OCI-LY7 (cell line): ENCODE measurements at places on chromosomes 2 and 18. TPM values are rescaled to one million over a fixed set of nuclear protein-coding genes. Genes with fewer than 3 reads are reported as not detected.

DNA sequence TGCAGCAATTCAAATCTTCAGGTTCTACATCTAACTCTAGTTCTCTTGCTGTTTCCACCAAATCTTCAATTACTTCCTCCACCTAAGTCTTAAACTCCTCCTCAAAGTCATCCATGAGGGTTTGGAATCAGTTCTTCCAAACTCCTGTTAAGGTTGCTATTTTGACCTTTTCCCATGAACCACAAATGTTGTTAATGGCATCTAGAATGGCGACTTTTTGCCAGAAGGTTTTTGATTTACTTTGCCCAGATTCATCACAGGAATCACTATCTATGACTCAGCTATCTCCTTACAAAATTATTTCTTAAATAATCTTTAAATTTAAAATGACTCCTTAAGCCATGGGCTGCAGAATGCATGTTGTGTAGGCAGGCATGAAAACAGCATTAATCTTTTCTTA lies 368.9 kb upstream of the TNP1 start:
- no peak for DNase-seq

DNA sequence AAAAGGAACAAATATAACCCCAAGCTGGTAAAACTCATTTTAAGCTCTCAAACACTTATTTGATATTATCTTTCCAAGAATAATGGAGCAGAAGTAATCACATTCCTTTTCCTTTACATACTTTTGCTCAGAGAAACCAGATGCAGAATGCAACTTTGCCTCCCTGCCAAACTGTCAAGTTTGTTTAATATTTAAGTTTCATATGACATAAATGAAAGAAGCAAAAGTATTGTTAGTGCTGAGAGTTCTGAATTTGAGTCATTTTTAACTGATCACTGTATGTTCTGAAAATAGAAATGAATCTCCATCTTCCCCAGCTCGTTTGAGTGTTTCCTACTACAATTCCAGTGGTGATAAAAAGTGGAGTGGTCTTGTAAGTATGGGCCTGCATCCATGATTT lies 423.4 kb downstream of the PID1 start:
- no peak for DNase-seq

The FSHR gene
- total RNA-seq = not detected in 2 replicates

GRCh38 chr18:48138660-48139430 lies 208.4 kb upstream of the SMAD2 start:
- no peak for DNase-seq

The TRAF3IP1 gene
- total RNA-seq = 12.8 and 13.8 TPM in 2 replicates

The FSIP2 gene
- total RNA-seq = 0.19 TPM in 1 of 2 replicates, not detected in the other

DNA sequence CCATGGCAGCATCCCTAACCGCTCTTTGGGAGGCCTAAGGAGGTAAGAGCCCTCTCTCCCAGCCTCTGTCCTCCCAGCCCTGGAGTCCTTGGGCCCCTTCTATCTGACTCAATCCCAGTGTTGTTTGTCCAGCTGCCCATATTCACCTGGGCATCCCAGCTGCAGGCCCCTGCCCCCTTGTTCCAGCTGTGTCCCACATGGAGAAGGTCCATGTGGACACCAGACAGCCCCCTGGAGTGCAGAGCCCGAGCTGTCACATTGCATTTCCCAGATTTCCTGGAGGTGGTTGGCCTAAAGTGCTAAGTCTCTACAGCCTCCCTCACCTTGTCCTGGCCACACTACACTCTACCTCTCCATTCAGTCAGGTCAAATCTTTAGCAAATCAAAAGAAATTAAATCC lies 42.5 kb downstream of the PSD4 start:
- no peak for DNase-seq

- DNase-seq = no peak
These were observed 25.6 kb upstream of the ITGB6 start for GRCh38 chr2:160225722-160226121.

GRCh38 chr2:118321432-118322105 lies 233.3 kb downstream of the INSIG2 start:
- no peak for DNase-seq

DNA sequence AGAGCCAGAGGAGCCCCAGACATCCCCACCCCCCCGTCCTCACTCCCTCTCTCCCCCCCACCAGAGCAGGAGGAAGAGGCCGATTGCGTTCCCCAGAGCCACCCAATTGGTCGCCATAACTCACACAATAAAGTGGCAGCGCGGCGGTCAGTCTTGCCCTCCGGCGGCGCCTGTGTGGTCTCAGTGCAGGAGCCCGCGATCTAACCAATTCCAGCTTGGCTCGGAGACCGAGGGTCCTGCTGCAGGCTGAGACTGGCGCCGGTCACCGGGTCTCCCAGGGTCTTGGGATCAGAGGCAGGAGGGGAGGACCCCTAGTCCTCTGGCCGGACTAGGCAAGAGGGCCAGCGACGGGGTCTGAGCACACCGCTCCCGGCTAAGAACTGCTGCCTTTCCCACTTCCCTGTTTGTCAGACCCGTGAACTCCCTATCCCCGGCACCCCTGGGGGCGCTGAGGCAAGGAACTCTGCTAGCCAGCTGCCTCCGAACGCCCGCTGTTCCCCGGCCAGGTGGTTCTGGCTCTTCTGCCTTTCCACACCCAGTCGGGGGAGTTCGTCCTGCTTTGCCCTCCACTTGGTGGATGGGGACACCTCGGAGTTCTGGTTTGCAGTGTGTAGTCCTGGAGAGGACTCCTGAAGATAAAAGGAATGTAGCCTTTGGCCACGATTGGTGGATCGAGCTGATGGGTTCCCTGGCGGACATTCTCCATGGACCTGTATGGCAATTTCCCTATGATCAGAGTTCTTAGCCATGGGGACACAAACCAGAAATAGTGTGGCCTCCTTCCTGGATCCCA lies 1.0 kb upstream of the HOXD12 start:
- DNase-seq = no peak

DNA sequence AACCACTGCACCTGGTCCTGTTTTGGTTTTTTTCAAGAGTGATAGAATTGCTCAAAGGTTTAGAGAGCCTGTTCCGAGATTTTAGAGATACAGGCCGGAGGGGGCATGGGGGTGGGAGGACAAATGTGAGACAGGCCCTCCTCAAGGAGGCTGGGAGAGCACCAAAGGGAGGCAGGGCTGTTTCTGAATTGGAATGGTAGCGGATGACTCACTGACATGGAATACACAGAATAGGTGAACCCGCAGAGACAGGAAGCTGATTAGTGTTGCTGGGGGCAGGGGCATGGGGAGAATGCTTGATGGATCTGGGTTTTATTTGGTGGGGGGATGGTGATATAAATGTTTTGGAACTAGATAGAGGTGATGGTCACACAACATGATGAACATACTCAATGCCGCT lies 111.0 kb upstream of the MGAT5 start:
- no peak for DNase-seq

GRCh38 chr18:48408111-48408726 lies 964 bp downstream of the ZBTB7C start:
- no peak for DNase-seq

The ATP6V1C2 gene
- total RNA-seq = not detected in 2 replicates

GRCh38 chr2:162385536-162385935 lies 41.6 kb downstream of the GCA start:
- DNase-seq = no peak

The XDH gene
- not detected in 2 replicates for total RNA-seq

DNA sequence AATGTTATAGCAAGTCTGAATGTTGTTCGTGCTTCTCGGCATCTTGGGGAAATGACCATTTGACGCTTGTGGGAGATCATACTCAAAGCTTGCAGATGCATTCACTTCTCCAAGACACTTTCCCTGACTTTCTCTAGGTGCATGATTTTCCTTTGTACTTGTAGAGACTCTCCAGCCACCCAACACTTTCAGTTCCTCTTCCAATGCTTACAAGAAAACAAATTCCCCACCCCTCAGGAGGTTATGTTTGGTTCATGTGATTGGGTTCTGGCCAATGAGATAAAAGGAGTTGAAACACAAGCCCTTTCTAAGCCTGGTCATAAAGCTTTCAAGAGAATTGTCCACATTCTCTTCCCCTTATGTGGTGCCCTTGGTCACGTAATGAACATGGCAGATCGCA lies 156.3 kb downstream of the EPHA4 start:
- DNase-seq = no peak
